ENCODE measurements at places on chromosomes 1 and 21. TPM values are rescaled to one million over a fixed set of nuclear protein-coding genes. Genes with fewer than 3 reads are reported as not detected.

The HNRNPR gene
- total RNA-seq: 80.5 TPM

The BARHL2 gene
- total RNA-seq: not detected

The SPRR2F gene
- total RNA-seq: not detected

The RPTN gene
- total RNA-seq: not detected
